ENCODE measurements at places on chromosomes 11 and 22.

DNA sequence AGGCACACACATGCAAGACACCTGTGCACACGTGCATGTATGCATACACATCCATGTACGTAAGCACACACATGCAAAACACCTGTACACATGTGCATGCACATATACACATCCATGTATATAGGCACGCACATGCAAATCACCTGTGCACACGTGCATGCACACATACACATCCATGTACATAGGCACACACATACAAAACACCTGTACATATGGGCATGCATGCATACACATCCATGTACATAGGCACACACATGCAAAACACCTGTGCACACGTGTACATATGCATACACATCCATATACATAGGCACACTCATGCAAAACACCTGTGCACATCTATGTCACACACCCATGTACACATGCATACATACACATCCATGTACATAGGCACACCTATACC lies 458.3 kb downstream of the TBC1D22A start:
- no peak for DNase-seq

- no peak for DNase-seq
Observed at GRCh38 chr11:66546368-66546965, at the start of gene ACTN3. Gene ACTN3, plus strand, starts transcription at chr11:66546903. Its CDS starts 35 bp downstream, at chr11:66546938.

DNA sequence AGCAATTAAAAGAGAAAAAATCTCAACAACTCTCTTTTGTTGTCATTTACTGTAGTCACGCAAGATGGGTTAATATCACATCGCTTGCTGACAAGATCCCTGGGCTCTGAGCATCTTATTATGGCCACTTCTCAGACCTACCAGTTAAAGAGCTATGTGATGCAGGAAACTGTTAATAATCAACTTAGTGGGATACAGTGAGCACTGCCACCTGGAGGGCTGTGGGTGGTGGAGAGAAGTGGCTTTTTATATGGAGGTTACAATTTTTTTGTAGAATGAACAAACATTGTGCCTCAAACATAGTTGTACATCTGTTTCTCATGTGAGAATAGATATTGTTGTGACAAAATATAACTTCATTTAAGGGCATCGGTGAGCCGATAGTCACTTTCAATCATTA lies 181.0 kb downstream of the TENM4 start:
- DNase-seq = no peak

DNA sequence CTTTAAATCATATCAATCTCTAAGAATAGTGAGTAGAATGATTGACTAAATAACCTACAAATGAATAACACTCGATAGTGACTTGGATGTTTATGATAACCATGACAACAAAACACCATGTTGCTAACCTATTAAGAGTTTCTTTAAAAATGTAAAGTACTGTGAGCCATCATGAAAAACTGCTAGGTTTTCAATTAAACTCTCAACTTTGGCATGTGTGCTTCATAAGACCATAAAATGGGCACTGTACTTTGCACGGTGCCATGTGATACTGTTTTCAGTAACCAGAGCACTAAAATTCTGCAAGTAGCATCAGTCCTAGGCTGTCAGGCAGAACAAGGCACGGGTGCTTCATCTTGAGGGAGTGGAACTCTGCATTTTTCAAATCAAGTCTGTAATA lies 96.2 kb upstream of the TRIM77 start:
- no peak for DNase-seq

GRCh38 chr11:60700689-60701468 lies 1.5 kb downstream of the MS4A8 start:
- no peak for DNase-seq

DNA sequence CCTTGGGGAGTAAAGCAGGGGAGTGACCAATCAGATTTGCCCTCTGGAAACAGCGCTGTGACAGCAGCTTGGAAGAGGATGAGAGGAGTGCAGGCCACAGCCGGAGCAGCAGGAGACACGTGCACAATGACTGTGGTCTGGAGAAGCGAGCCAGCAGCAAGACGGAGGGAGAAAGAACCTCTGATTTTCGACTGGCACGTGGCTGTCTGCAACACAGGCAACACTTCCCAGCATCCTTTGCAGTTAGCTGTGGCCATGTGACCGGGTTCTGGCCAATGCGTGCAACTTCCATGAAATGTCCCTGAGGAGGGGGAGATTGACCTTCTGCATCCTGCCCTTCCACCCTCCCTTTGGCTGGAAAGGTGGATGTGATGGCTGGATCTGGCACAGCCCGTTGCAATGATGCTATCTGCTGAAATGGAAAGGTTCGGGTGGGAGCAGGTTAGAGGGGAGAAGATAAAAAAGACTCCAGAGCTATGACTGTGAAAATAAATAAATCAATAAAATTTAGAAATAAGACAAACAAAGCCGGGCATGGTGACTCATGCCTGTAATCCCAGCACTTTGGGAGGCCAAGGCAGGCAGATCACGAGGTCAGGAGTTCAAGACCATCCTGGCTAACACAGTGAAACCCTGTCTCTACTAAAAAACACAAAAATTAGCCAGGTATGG lies 15.6 kb downstream of the PLA2G6 start:
- DNase-seq = no peak

DNA sequence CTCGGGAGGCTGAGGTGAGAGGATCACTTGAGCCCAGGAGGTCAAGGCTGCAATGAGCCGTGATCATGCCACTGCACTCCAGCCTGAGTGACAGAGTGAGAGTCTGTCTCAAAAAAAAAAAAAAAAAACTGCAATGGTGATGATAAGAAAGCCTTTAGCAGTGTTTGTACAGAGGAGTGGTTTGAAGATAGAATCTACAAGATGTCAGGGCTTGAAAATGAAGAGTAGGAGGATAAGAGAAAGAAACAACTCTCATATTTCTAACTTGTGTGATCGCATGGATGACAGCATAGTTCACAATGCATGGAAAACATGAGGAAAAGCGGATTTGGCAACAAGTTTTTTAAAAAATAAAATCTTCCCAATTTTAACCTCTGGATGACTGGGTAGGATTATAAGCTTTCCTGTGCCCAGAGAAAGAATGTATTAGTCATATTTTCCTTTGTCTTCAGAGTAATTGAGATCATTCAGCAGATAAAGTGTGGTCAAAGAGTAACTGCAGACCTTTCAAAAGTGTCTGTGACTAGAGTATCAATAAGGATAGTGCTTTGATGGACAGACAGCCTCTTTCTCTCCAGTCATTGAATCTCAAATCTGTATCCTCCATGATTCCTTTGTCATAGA lies 328.1 kb downstream of the CASP12 start:
- DNase-seq = no peak

DNA sequence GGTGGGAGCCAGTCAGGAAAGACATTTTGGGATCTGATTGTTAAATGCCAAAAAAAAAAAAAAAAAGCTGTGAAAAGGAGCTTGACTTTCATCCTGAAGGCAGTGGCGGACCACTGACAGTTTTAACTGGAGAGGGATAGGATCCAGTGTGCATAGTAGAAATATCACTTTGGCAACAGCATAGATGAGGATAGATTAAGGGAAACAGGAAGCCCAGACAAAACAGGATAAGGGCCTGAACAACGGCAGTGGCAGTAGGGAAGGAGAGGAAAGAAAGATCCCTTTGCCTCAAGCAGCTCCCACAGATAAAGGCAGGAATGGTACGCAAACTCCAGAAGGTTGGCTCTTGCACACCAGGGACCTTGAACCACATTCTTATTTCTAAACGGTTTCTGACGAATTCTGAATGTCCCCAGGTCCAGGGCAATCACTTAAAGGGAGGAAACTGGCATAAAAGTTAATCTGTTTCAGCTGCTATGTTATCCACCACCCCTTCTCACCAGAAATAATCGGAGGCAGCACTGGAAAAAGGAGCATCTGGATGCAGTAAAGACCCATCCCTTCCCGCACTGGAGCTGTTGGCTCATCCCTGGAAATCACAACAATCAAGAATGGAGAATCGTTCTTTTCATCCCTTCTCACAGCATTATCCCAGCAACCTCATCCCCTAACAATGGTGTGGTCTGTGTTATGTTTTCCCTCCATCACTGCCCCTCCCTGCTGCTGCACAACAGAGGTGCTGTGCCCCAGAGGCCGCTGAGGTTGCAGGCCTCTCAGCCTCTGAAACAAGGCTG lies 99.1 kb downstream of the GAB2 start:
- no peak for DNase-seq

DNA sequence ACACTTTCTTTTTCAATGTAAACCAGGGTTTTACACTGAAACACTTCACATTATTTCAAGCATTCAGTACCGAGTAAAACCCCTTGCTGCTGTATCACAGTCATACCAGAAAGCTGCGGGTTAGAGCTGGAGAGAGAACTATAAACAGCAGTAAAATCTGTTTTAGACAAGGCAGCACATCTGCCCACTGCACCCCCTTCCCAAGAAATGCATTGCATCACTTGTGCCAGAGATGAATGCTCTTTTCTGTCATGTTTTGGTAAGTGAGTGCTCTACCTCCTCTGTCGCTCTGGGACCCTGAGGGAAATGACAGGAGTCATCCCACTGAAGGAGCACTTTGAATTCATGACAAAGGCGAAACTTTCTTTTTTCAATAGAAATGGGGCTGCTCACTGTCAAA lies 107.2 kb downstream of the MAML2 start:
- no peak for DNase-seq

GRCh38 chr22:45805413-45805812 lies 133.8 kb downstream of the ATXN10 start:
- DNase-seq = no peak

DNA sequence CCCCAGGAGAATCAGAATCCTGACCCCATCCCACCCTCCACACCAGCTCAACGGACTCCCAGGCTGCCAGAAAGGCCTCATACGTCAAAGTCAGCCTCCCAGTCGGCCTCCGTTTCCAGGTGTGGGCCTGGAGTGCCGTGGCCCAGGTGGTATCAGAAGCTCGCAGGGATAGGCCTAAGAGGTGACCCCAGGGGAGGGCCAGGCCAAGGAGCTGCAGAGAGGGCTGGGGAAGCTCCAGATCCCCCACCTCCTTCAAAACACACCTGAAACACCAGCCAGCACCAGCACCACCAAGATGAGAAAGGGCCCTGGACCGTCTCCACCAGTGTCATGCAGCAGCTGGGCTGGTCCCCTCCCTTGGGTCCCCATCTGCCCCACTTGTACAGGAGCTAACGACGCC lies 20.3 kb downstream of the ASCL2 start:
- DNase-seq = no peak

GRCh38 chr22:36362075-36362474 lies 25.7 kb downstream of the MYH9 start:
- no peak for DNase-seq

- DNase-seq = no peak
Observed at GRCh38 chr11:113572136-113572735, 97.0 kb upstream of the DRD2 start.

DNA sequence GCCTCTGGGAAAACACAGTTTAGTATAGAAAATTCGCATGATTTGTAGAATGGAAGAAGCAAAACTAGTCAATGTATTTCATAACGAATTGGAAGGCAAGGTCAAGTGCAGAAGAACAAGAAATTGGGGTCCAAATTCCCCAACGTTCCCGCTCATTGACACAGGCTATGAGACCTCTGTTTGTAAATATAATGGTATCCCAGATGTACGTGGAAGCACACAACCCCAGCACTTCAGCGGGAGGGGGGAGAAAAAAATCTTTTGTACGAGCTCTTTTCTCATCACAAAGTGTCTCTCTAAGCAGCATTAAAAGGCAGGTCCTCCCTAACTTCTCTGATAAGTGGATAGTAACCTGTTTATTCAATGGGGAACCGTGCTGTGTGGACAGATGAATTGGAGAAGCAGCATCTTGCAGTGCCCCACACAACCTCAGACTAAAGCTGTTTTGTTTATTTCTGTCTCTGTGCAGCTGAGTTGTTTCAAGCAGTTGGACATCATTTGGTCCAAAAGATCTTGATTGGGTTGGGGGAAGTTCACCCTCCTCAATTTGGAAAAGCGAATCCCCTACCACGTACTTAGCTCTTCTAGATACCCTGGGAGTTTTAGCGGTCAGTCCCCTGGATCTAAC lies 1.1 kb upstream of the GAB2 start:
- DNase-seq = no peak

DNA sequence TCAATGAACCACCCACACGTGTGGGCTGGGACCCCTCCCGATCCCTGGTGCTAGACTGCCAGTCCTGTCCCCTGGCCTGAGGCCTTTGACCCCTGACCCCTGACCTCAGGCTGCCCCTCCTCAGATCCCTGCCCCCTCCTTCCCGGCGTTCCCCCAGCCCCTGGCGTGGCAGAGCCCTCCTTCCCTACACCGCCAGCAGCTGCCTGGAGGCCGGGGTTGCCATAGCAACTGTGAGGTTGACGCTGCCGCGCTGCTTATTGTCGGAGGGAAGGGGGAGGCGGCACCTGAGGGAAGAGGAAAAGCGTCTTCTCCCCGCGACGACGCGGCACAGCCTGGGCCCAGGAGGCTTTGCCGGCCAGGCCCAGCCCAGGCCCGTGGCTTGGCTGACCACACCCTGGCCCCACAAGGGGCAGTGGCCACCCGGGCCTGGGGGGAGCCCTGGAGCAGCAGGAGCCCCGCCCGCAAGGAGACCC lies 32.6 kb downstream of the SHANK3 start:
- no peak for DNase-seq

- DNase-seq = no peak
Observed at GRCh38 chr11:117966908-117967307, 19.3 kb upstream of the IL10RA start.

GRCh38 chr22:37518509-37519267 lies 527 bp downstream of the CARD10 start:
- DNase-seq = no peak

DNA sequence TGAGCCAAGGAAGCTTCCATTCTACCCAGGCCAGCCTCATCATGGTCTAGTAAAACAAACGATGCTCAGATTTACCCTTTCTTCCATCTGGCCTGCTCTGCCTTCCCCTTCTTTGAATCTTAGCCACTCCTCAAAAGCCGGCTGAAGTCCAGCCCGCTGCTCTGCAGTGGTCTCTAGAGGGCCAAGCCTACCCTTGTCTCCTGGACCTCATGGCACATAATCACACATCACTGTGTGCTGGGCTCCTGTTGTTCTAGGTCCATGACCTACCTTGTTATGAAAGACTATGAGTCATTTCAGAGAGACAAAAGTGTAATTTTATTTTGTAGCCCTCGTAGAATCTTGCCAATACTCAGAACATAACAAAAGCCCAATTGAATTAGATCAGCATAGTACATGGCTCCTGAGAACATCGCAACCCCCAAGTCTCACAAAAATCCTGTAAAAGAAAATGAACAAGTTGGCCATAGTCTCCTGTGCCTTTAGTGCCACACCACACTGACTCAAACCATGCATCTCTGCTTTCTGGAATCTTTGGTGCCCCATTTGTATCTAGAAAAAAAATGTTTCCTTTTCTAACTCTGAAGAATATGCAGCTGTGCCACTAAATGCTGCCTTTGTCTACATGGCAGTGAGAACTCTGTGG lies 192.7 kb downstream of the OPCML start:
- no peak for DNase-seq

- DNase-seq = no peak
Observed at GRCh38 chr22:48338793-48339705, 1488.6 kb downstream of the BRD1 start.

Measured in esophagus squamous epithelium (tissue), 5 donors.